Thymus (tissue), 14 donors: ENCODE measurements at places on chromosomes 3 and 15. TPM values are rescaled to one million over a fixed set of nuclear protein-coding genes. Genes with fewer than 3 reads are reported as not detected.

ZCWPW2 gene
- 1.4 TPM for polyA plus RNA-seq

RTP3 gene
- polyA plus RNA-seq, result 0.07 TPM

SLC9C1 gene
- 0.11 TPM for polyA plus RNA-seq

RBPMS2 gene
- 4.2 TPM for polyA plus RNA-seq

TRH gene
- 2.9 TPM for polyA plus RNA-seq

CLRN1 gene
- polyA plus RNA-seq, result under 0.01 TPM

GRCh38 chr3:30855400-30856292, 38.8 kb downstream of the GADL1 start:
- H3K36me3 ChIP-seq, result no peaks in the 10 kb centered on the region
- no peak for DNase-seq
- H3K27me3 ChIP-seq, result no peaks in the 10 kb centered on the region
- H3K4me3 ChIP-seq, result no peak overlapping the region
- no peaks in the 10 kb centered on the region for H3K4me1 ChIP-seq

DNA sequence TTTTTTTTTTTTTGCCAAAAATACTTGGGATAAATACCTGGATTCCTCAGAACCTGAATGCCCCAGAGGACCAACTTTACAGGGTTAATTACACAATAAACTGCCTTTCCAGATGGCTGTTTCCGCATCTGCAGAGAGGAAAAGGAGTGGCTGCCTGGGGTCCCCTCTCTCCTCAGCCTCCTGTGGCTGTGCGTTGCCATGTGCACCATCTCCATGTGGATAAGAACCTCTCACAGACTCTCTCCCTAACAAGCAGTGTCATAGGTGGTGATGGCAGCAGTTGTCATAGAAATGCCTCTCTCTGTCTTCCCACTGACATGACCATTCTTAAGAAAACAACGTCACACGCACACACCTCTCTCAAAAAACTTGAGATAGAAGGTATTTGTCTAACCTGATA, 179.4 kb downstream of the RPLP1 start:
- no peak overlapping the region for H3K4me3 ChIP-seq
- no peaks in the 10 kb centered on the region for H3K4me1 ChIP-seq
- DNase-seq, result no peak
- no peaks in the 10 kb centered on the region for H3K36me3 ChIP-seq
- H3K27ac ChIP-seq, result no peak overlapping the region
- no peaks in the 10 kb centered on the region for H3K27me3 ChIP-seq

- H3K27me3 ChIP-seq, result no peaks in the 10 kb centered on the region
- H3K4me3 ChIP-seq, result no peak overlapping the region
- H3K4me1 ChIP-seq, result no peaks in the 10 kb centered on the region
- no peak overlapping the region for H3K27ac ChIP-seq
Observed at GRCh38 chr15:49421991-49422390, 1.1 kb upstream of the FGF7 start.

- peak overlapping the region; percentile 87 for H3K27ac ChIP-seq
- no peaks in the 10 kb centered on the region for H3K36me3 ChIP-seq
- H3K4me1 ChIP-seq, result peaks cover 59% of the 10 kb centered on the region
- H3K4me3 ChIP-seq, result no peak overlapping the region
Observed at GRCh38 chr15:67120009-67120838, 54.8 kb downstream of the SMAD3 start.

GRCh38 chr15:61295239-61295638, 66.1 kb upstream of the RORA start:
- DNase-seq, result no peak
- H3K27me3 ChIP-seq, result no peaks in the 10 kb centered on the region
- H3K36me3 ChIP-seq, result no peaks in the 10 kb centered on the region
- no peak overlapping the region for H3K27ac ChIP-seq
- no peaks in the 10 kb centered on the region for H3K4me1 ChIP-seq

DNA sequence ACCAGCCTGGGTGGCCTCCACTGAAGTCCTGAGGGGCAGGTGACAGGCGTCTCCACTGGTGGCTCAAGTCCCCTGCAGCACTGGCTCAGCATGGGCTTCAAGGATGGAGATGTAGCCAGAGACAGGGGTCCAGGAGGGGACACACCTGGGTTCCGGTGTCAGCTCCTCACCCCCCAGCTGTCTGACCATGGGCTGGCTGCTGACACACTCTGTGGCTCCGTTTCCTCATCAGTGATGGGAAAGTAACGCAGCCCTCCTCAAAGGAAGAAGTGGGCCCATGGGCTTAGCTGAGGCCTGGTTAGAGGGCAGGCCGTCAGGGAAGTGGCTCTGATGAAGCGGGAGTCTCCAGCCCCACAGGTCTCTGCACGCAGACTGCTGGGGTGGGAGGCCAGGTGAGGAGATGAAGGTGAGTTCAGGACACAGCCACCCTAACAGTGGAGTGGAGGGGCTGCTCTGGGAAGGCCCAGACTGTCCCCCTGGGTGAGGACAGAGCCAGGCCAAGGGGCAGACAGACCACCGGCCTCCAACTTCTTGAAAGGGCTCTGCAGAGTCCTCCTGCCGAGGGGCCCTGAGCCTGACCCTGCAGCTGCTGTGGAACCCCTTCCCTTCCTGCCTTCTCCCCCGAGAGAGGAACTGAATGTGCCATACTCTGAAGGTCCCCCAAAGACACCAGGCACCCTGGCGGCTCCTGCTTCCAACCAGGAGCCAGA, 24.0 kb downstream of the PSTPIP1 start:
- no peak for DNase-seq
- no peak overlapping the region for H3K27ac ChIP-seq
- no peaks in the 10 kb centered on the region for H3K27me3 ChIP-seq
- no peak overlapping the region for H3K4me3 ChIP-seq
- peaks cover 5% of the 10 kb centered on the region for H3K36me3 ChIP-seq

- no peaks in the 10 kb centered on the region for H3K4me1 ChIP-seq
- no peak overlapping the region for H3K27ac ChIP-seq
- no peak for DNase-seq
Observed at GRCh38 chr15:68566377-68566954, 12.3 kb upstream of the CORO2B start.

GRCh38 chr3:114115143-114115542, 58.6 kb downstream of the QTRT2 start:
- DNase-seq, result no peak

DNA sequence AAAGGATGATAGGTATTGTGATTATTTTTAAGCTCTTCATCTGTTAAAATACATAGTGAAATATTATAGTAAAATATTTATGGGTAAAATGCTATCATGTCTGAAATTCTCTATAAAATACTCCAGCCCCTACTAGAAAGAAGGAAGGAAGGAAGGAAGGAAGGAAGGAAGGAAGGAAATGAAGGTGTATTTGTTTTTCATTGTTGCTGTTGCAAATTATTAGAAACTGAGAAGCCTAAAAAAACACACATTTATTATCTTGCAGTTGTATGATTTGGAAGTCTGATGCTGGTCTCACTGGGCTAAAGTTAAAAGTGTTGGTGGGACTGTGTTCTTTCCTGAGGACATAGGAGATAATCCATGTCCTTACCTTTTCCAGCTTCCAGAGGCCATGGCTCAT, 47.6 kb upstream of the CLSTN2 start:
- no peak overlapping the region for H3K27ac ChIP-seq
- H3K27me3 ChIP-seq, result no peaks in the 10 kb centered on the region
- no peak for DNase-seq
- no peak overlapping the region for H3K4me3 ChIP-seq
- H3K4me1 ChIP-seq, result no peaks in the 10 kb centered on the region
- H3K36me3 ChIP-seq, result no peaks in the 10 kb centered on the region

DNA sequence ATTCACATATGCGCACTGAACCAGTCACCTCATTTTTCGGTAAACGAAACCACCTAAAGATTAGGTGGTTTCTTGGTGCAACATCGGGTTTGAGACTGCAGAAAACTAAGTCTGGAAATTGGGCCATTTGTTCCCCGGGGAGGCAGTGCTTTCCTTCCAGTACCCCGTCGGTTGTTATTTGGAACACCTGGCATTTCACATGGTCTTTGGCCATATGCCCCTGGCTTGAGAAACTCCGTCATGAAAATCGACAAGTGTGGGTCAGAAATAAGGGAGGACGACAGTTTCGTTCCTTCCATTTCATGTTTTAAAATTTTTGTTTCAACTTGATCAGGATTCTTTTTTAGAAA, 544 bp upstream of the GATM start:
- peaks cover 14% of the 10 kb centered on the region for H3K27me3 ChIP-seq
- H3K4me1 ChIP-seq, result peaks cover 7% of the 10 kb centered on the region
- no peaks in the 10 kb centered on the region for H3K36me3 ChIP-seq
- no peak overlapping the region for H3K27ac ChIP-seq
- DNase-seq, result no peak

DNA sequence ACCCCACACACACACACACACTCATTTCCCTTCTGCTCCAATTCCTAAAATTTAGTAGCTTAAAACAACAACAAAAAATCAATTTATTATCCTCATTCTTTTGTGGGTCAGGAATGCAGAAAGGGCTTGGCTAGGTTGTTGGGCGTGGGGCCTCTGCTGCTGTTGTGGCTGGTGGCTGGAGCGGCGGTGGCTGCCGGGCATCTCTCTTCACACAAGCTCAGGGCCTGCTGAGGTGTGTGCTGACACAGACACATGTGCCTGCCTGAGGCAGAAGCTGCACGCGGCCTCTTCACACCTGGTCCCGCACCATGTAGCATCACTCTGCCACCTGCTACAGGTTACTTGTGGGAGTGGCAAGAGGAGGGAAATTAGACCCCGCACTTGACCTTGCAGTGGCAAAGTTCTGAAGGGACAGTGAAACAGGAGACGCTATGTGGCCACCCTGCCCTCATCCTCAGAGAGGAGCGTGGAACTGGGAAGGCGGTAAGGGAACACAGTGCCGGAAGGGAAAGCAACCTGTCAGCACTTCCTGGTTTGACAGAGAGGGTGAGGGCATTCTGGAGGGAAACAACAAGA, 64.0 kb upstream of the PRR20G start:
- H3K4me1 ChIP-seq, result no peaks in the 10 kb centered on the region
- H3K4me3 ChIP-seq, result no peak overlapping the region
- H3K27ac ChIP-seq, result no peak overlapping the region
- DNase-seq, result no peak
- no peaks in the 10 kb centered on the region for H3K27me3 ChIP-seq

GRCh38 chr15:21267226-21267625, 173.1 kb downstream of the POTEB3 start:
- no peak overlapping the region for H3K4me3 ChIP-seq
- no peaks in the 10 kb centered on the region for H3K4me1 ChIP-seq
- no peak overlapping the region for H3K27ac ChIP-seq

- peaks cover 16% of the 10 kb centered on the region for H3K4me1 ChIP-seq
- peaks cover 66% of the 10 kb centered on the region for H3K36me3 ChIP-seq
- H3K27me3 ChIP-seq, result no peaks in the 10 kb centered on the region
- DNase-seq, result no peak
- H3K4me3 ChIP-seq, result no peak overlapping the region
- H3K27ac ChIP-seq, result no peak overlapping the region
Observed at GRCh38 chr3:35679409-35680080, 40.2 kb downstream of the ARPP21 start.

DNA sequence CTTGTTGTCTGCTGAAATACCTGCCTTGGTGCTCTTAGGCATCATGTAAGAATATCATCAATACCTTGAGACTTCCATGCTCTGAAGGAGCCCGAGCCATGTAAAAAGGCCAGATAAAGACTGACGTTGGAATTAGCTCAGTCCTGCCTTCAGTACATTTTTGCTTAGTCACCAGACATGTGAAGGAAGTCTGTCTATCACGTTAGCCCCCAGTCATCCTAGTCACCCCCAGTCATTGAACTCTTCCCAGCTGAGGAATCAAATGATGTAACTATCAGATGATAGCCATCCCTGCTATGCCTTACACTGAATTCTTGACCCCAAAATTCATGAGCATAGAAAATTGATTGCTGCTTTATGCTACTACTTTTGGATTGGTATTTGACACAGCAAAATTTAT, 351.2 kb upstream of the SGO1 start:
- H3K4me3 ChIP-seq, result no peak overlapping the region
- H3K27ac ChIP-seq, result no peak overlapping the region
- no peaks in the 10 kb centered on the region for H3K4me1 ChIP-seq
- DNase-seq, result no peak
- H3K27me3 ChIP-seq, result no peaks in the 10 kb centered on the region

DNA sequence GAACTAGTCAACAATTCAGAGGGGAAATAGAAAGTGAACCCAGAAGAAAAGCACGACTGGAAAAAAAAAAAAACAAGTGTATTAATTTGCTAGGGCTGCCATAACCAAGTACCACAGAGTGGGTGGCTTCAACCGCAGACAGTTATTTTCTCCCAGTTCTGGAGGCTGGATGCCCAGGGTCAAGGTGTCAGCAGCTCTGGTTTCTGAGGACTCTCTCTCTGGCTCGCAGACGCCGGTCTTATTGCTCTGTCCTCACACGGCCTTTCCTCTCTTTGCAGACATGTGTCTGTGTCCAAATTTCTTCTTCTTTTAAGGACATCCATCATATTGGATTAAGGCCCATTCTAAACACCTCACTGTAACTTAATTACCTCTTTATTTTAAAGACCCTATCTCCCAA, 291.8 kb downstream of the XXYLT1 start:
- no peak for DNase-seq
- no peaks in the 10 kb centered on the region for H3K36me3 ChIP-seq
- H3K4me1 ChIP-seq, result no peaks in the 10 kb centered on the region
- H3K27me3 ChIP-seq, result no peaks in the 10 kb centered on the region

- DNase-seq, result no peak
- H3K36me3 ChIP-seq, result no peaks in the 10 kb centered on the region
- no peak overlapping the region for H3K27ac ChIP-seq
- peaks cover 20% of the 10 kb centered on the region for H3K4me1 ChIP-seq
Observed at GRCh38 chr3:46564190-46565021, 1.7 kb downstream of the LRRC2 start.

- no peak overlapping the region for H3K4me3 ChIP-seq
- no peaks in the 10 kb centered on the region for H3K27me3 ChIP-seq
- no peak for DNase-seq
- no peak overlapping the region for H3K27ac ChIP-seq
- no peaks in the 10 kb centered on the region for H3K36me3 ChIP-seq
Observed at GRCh38 chr3:107650788-107651187, 128.0 kb downstream of the BBX start.
